Left kidney (tissue), 8 donors: ENCODE measurements at places on chromosomes 7 and 10.

GRCh38 chr10:10482613-10483012 is 535.1 kb upstream of the CELF2 start:
- no peak for DNase-seq

DNA sequence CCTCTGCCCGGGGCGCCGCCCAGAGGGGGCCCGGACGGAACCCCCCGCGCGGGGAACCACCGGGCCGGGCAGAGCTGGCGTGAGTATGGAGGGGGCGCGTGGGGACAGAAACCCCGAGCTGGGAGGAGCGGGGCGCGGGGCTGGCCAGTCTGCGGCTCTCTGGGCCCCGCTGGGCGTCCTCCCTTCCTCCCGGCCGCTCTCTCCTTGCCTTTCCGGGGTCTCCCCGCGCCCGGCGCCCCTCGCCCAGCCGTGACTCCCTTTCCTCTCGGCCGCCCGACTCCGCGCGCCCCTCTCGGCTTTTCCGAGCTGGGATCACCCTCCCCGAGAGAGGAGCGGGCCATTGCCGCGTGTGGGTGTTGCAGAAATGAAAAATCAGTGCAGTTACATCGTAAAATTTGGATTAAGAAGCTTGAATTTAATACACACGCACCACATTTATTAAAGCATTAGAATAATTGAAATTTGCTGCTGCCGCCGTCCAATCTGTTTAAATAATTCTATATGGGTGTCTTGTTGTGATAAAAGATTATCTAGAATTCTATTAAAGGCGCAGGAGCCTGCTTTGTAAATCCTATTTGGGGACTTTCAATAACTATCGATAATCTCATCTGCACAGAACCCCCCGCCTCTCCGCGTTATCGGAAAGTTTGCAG is 9.1 kb downstream of the UNCX start:
- DNase-seq = no peak

GRCh38 chr7:129989466-129989865 is 36.7 kb upstream of the UBE2H start:
- DNase-seq = no peak

DNA sequence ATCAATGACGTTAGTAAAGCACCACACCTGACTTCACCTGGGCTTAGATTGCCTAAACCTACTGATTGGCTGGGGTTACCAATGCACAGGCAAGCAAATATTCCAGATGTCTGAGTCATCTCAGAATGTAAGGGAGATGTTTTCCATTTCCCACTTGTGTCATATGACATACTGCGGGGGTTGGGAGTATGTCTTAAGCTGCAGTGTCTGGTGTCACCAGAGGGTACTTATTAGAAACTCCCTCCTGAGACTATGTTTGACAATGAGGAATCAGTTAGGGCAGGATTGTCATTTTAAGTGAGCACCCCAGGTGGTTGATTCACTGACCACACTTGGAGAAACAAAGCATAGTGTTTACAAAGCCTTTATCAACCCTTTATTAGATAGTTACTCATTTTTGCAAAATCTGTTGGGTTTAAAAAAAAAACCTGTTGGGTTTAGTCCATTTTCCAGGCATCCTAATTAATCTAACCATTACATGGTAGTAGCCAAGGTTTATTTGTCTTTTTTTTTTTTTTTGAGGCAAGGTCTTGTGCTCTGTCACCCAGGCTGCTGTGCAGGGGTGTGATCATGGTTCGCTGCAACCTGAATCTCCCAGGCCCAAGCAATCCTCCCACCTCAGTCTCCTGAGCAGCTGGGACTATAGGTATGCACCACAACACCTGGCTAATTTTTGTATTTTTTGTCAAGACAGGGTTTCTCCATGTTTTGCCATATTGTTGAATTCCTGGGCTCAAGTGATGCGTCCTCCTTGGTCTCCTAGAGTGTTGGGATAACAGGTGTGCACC is 72.5 kb downstream of the CDK6 start:
- DNase-seq = no peak

GRCh38 chr7:44755698-44756627 is 7.3 kb downstream of the ZMIZ2 start:
- no peak for DNase-seq

GRCh38 chr10:130021383-130021950 is 57.4 kb upstream of the EBF3 start:
- no peak for DNase-seq

DNA sequence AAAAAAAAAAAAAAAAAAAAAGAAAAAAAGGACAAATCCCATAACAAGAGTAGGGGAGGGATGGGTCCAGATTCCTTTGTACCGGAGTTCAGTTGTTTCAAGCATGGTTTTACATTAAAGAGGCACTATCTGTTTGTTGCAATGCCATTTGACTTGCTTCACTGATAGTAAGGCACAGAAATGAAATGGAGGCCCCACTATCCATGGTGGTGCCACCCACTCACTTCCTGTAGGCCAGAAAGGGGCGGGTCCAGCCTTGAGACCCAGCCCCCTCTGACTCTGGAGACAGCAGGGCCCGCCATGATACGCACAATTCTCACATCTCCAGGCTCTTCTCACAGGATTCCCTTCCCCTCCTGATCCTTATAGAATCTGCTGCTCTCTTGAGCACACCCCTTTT is 100.0 kb downstream of the CLEC2L start:
- no peak for DNase-seq

GRCh38 chr7:128270826-128271272 is 29.8 kb downstream of the LEP start:
- DNase-seq = no peak

DNA sequence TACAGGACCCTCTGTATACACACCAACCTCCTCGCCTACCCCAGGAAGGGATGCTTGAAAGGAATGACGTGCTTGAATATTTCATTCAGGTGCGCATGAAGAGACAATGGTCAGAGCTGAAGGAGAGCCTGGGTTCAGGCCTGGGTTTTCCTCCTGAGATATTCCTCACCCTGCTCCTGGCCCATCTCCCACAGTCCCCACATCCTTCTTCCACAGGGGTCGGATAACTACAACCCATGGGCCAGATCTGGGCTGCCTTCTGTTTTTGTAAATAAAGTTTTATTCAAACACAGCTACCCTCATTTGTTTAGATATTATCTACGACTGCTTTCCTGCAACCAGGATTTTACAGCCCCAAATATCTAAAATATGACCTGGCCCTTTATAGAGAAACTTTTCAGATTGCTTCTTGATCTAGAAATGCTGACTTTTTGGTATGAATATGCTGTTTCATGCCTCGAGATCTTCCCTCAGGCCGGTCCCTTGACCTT is 1.8 kb upstream of the RADIL start:
- DNase-seq = no peak

- DNase-seq = no peak
These were observed 119.6 kb upstream of the AFAP1L2 start for GRCh38 chr10:114523876-114524275.

DNA sequence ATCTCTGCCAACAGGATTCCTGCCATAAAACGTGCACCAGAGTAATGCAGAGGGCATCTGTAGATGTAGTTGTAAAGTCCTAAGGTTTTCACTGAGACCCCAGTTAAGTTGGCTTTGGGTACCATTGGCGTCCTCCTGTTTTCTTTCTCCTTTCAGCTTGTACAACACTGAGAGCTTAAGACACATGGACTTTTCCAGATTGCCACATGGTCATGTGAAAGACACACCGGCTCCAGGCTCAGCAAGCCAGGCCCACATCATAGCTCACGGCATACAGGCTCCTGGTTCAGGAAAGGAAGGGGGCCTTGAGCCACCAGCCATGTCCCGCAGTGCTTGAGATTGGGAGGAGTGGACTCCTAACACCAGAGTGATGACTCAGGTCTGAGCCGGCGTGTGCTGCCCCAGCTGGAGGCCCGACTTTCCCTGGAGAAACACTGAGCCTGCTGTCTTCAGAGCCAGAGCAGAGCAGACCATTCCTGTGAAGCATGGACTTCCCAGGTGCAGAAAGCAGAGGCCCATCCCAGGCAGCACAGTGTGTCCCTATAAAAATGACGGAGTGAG is 252.7 kb downstream of the PRPF18 start:
- DNase-seq = no peak

- no peak for DNase-seq
These were observed 661.8 kb upstream of the MBL2 start for GRCh38 chr10:53434413-53434812.

DNA sequence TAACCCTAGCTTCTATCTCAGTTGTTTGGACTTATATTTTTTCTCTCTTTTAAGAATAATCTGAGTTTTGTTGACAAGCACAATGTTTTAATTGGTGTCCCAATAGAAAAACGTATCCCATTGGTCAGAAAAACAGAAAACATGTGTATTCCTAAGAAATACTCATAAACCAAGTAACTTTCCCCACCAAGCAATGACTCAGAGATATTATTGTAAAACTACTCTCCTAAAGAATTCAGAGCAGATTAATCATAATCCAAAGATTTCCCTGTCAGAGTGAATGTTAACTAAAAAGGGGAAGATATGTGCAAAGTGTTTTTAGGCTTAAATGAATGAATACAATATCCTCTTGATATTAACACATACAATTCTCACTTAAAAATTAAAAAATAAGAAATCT is 29.4 kb upstream of the MBL2 start:
- no peak for DNase-seq

DNA sequence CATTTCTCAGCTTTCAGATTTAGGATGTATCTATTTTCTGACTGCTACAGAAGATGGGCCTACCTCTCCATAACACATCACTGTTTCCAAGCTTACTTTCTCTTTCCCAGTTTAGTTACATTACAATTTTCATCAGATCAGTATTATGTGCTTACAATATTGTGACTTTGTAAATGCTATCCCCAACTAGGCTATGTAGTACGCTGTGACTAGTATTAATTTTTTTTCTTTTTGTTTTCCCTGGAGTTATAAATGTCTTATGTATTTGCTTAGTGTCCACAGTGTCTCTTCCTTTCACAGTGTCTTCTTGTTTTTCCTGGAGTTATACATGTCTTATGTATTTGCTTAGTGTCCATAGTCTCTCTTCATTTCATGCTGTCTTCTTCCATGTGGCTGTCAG is 188.9 kb downstream of the PTPRN2 start:
- DNase-seq = no peak

GRCh38 chr10:61841338-61841875 is 60.1 kb upstream of the ARID5B start:
- no peak for DNase-seq

GRCh38 chr10:60821656-60822055 is 43.4 kb downstream of the CDK1 start:
- no peak for DNase-seq
